Hematopoietic multipotent progenitor cell treated with erythropoietin and hydrocortisone succinate and interleukin-3 and kit ligand, for 17 days (in vitro differentiated cells): ENCODE measurements at places on chromosomes 5 and 9.

DNA sequence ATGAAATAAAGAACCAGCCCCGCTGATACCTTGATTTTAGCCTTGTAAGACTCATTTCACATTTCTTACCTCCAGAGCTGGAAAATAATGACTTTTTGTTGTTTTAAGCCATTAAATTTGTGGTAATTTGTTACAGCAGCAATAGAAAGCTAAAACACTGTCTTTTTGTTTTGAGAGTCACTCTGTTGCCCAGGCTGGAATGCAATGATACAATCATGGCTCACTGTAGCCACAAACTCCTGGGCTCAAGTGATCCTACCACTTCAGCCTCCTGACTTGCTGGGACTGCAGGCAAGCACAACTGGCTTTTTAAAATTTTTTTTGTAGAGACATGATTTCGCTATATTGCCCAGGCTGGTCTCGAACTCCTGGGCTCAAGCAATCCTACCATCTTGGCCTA, 34.7 kb upstream of the MYO10 start:
- DNase-seq: no peak

- no peak for DNase-seq
Measured at GRCh38 chr9:98943682-98944056, at the start of gene COL15A1. Gene COL15A1, plus strand, starts transcription at chr9:98943907. Its CDS starts 155 bp downstream, at chr9:98944062.

GRCh38 chr5:71953866-71954265, 153.4 kb upstream of the MAP1B start:
- no peak for DNase-seq

DNA sequence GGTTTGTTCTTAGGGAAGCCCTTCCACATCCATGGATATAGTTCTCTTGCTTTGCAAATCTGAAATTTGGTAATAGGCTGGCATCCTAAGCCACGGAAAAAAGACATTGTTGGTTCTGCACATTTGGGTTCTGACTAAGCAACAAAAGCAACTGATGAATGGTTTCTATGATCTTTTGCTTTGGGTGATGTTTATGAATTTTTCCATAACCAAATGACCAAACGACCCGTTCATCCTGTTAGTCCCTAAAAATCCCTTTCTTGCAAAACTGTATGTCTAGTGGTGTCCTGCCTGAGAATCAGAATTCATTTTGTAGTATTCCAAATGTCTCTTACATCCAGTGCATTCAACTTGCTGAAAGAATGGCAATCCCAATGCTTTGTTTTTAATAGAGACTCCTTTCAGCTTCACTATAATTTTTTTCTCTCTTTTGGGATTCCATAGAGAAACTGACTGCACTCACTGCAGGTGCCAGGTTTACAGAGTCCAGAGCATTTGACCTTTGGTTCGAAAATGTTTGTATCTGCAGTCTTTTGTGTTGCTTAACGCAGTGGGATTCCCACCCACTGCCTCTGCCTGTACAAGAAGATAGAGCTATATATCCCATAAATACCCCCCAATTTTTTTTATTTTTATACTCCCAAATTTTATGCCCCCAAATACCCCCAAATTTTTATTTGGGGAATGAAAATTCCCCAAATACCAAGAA, 4.7 kb downstream of the SPTAN1 start:
- DNase-seq: no peak

GRCh38 chr5:73911761-73912393, 285.9 kb downstream of the ARHGEF28 start:
- DNase-seq: no peak

GRCh38 chr5:123044926-123045617, 8.5 kb upstream of the PPIC start:
- no peak for DNase-seq
